ENCODE measurements at places on chromosomes 5 and 9. TPM values are rescaled to one million over a fixed set of nuclear protein-coding genes. Genes with fewer than 3 reads are reported as not detected.

The PCDHGB6 gene
- total RNA-seq: 53.7 TPM

The RASGEF1C gene
- 2.0 TPM for total RNA-seq

The SLCO6A1 gene
- total RNA-seq: 4.4 TPM

The PCDHGA8 gene
- 0.43 TPM for total RNA-seq

The CDC25C gene
- 22.5 TPM for total RNA-seq

The CLPTM1L gene
- total RNA-seq: 103 TPM

The SLF1 gene
- total RNA-seq: 18.6 TPM

The SH2D3C gene
- 6.0 TPM for total RNA-seq

- peaks cover 3% of the 10 kb centered on the region for H3K4me1 ChIP-seq
- H3K27me3 ChIP-seq: peaks cover 4% of the 10 kb centered on the region
- H3K27ac ChIP-seq: no peak overlapping the region
- peaks cover 5% of the 10 kb centered on the region for H3K36me3 ChIP-seq
- DNase-seq: no peak
- no peak overlapping the region for H3K4me3 ChIP-seq
These were observed 70.5 kb downstream of the IRX2 start for GRCh38 chr5:2680979-2681378.

DNA sequence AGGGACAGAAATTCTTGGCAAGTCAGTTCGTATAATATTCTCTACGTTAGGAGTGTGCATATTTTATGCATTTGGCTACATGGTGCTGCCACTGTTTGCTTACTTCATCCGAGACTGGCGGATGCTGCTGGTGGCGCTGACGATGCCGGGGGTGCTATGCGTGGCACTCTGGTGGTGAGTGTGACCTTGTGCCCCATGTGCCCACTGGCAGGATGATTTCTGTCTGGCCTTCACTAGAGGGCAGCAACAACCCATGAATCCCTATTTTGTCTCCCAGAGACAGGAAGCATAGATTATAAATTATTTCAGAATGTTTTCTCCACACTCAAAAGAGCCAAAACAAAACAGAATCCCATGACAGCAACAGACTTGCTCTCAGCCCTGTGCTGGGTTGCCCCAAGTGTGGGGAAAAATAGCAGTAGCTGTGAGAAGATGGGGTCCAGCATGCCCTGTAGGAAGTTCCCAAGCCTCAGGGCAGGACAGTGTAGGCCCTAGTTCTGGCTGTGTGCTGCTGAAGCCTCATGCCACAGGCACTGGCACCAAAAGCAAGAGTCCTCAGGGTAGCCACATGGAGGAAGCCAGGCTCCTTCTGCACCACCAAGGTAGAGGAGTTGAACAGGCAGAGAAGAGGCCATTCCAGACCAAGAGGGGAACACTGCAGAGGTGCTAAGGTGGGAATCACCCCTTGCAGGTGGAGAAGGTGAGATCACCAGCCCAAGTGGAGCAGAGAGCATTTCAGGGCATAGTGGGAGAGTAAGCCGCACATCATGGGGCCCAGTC lies 16.0 kb downstream of the SLC22A5 start:
- H3K4me3 ChIP-seq: no peak overlapping the region
- no peak overlapping the region for H3K27ac ChIP-seq
- DNase-seq: peak; percentile 21
- H3K4me1 ChIP-seq: no peaks in the 10 kb centered on the region
- H3K27me3 ChIP-seq: no peaks in the 10 kb centered on the region
- no peaks in the 10 kb centered on the region for H3K36me3 ChIP-seq

DNA sequence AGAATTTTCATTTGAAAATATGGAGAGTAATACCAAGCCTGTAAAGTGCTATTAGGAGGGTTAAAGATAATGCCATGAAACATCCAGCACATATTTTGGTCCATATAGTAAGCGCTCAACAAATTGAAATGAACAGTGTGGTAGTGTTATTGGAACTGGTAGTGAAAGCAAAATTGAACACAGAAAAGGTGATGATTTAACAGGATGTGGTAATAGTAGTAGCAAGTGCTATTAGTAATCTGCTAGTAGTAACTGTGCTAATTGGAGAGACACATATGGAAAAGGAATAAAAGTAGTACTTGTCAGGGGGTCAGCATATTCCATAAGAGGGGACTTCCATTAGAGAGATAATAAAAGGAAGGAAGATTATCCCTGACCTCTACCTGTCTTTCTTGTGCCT lies 187.3 kb downstream of the HTR1A start:
- H3K4me1 ChIP-seq: no peaks in the 10 kb centered on the region
- no peak for DNase-seq
- H3K4me3 ChIP-seq: no peak overlapping the region
- H3K27me3 ChIP-seq: no peaks in the 10 kb centered on the region
- H3K27ac ChIP-seq: no peak overlapping the region
- no peaks in the 10 kb centered on the region for H3K36me3 ChIP-seq

GRCh38 chr5:33257807-33258429 lies 182.8 kb upstream of the TARS1 start:
- H3K4me3 ChIP-seq: no peak overlapping the region
- no peaks in the 10 kb centered on the region for H3K36me3 ChIP-seq
- no peak overlapping the region for H3K27ac ChIP-seq
- no peak for DNase-seq

DNA sequence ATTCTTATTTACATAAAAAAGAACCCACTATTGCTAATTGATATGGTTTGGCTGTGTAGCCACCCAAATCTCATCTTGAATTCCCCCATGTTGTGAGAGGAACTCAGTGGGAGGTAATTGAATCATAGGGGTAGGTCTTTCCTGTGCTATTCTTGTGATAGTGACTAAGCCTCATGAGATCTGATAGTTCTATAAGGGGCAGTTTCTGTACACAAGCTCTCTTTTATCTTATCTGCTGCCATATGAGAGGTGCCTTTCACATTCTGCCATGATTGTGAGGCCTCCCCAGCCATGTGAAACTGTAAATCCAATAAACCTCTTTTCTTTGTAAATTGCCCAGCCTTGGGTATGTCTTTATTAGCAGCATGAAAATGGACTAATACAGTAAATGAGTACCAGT lies 58.2 kb upstream of the PRR16 start:
- DNase-seq: no peak
- H3K27me3 ChIP-seq: no peaks in the 10 kb centered on the region
- no peak overlapping the region for H3K4me3 ChIP-seq
- H3K36me3 ChIP-seq: no peaks in the 10 kb centered on the region
- H3K4me1 ChIP-seq: no peaks in the 10 kb centered on the region

DNA sequence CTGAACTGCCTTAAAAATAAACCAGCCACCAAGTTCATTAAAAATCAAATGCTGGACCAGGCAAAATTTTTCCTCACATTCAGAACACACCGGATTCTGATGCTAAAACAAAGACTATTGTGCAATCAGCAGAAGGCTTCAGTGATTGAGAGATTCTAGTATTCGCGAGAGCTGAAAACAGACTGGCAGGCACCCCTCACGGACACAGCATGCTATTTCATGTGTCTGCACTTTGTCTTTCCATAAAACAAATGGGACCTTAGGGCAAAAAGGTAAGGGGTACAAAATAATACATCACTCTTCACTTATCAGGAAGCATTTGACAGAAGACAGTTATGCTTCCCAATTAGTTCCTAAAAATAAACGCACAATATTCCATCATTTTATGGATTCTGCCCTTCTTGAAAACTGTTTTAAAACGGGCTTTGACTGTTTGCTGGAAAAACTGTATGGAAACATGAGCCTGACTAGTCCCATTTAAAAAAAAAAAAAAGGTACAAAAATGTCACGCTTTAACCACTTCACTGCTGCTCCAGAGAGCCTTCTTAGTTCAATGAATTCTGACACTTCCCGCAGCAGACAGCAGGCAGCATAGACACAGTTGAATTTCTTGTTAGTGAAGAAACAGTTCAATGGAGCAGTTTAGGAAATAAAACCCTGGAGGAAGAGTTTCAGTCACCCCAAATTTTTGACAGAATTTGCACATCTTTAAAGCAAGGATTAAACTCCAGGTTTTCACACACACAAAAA lies 99.2 kb downstream of the MED27 start:
- DNase-seq: no peak
- H3K4me3 ChIP-seq: no peak overlapping the region
- peaks cover 10% of the 10 kb centered on the region for H3K4me1 ChIP-seq
- H3K27ac ChIP-seq: no peak overlapping the region

DNA sequence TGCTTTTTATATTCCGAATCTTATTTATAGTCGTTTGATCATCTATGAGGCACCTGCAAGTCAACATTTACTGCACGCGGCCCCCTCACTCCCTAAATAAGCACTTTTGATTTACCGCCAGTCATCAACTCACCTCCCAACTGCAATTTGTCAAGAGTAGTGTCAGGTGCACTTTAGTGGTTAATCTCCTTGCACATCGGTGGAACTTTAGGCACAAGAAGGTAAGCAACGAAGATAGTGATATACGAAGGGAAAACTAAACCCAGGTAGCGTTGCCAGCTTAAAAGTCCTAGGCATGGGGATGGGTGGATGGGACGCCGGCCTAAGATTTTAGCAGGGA lies 513 bp upstream of the RNF180 start:
- DNase-seq: no peak
- H3K4me3 ChIP-seq: peak overlapping the region; percentile 89
- peaks cover 5% of the 10 kb centered on the region for H3K4me1 ChIP-seq
- no peak overlapping the region for H3K27ac ChIP-seq
- H3K27me3 ChIP-seq: peaks cover 37% of the 10 kb centered on the region
- H3K36me3 ChIP-seq: no peaks in the 10 kb centered on the region

GRCh38 chr5:140780512-140780911 lies 5.4 kb upstream of the PCDHA1 start:
- peaks cover 11% of the 10 kb centered on the region for H3K36me3 ChIP-seq
- no peaks in the 10 kb centered on the region for H3K27me3 ChIP-seq
- no peak for DNase-seq
- no peak overlapping the region for H3K4me3 ChIP-seq

GRCh38 chr5:179126506-179126991 lies 66.4 kb downstream of the ZNF354C start:
- no peaks in the 10 kb centered on the region for H3K27me3 ChIP-seq
- no peak overlapping the region for H3K4me3 ChIP-seq
- no peaks in the 10 kb centered on the region for H3K4me1 ChIP-seq
- DNase-seq: no peak

- H3K36me3 ChIP-seq: peaks cover 6% of the 10 kb centered on the region
- no peak for DNase-seq
- H3K27ac ChIP-seq: no peak overlapping the region
These were observed 334.7 kb downstream of the FBXL7 start for GRCh38 chr5:15834596-15835245.

GRCh38 chr5:77249475-77249874 lies 39.0 kb downstream of the PDE8B start:
- H3K27me3 ChIP-seq: peaks cover 7% of the 10 kb centered on the region
- peaks cover 1% of the 10 kb centered on the region for H3K4me1 ChIP-seq
- H3K36me3 ChIP-seq: no peaks in the 10 kb centered on the region
- H3K4me3 ChIP-seq: no peak overlapping the region
- DNase-seq: no peak

GRCh38 chr9:88383176-88383575 lies 5.1 kb upstream of the SPIN1 start:
- no peak for DNase-seq
- no peaks in the 10 kb centered on the region for H3K36me3 ChIP-seq
- H3K4me1 ChIP-seq: peaks cover 8% of the 10 kb centered on the region
- H3K27me3 ChIP-seq: peaks cover 20% of the 10 kb centered on the region
- no peak overlapping the region for H3K27ac ChIP-seq

- no peak for DNase-seq
- H3K27ac ChIP-seq: peak overlapping the region; percentile 62
- H3K36me3 ChIP-seq: no peaks in the 10 kb centered on the region
- H3K4me1 ChIP-seq: peaks cover 7% of the 10 kb centered on the region
- peaks cover 9% of the 10 kb centered on the region for H3K27me3 ChIP-seq
These were observed 672 bp downstream of the PAXX start for GRCh38 chr9:136992819-136993369.

GRCh38 chr9:14159440-14160216 lies 154.3 kb downstream of the NFIB start:
- H3K4me3 ChIP-seq: no peak overlapping the region
- H3K36me3 ChIP-seq: no peaks in the 10 kb centered on the region
- no peak overlapping the region for H3K27ac ChIP-seq
- no peaks in the 10 kb centered on the region for H3K27me3 ChIP-seq
- peaks cover 16% of the 10 kb centered on the region for H3K4me1 ChIP-seq

- H3K4me3 ChIP-seq: no peak overlapping the region
- no peaks in the 10 kb centered on the region for H3K36me3 ChIP-seq
- H3K27ac ChIP-seq: no peak overlapping the region
- no peaks in the 10 kb centered on the region for H3K27me3 ChIP-seq
- H3K4me1 ChIP-seq: no peaks in the 10 kb centered on the region
These were observed 231.5 kb downstream of the PCSK1 start for GRCh38 chr5:96201503-96201902.

GRCh38 chr5:164048359-164048926 lies 543.0 kb downstream of the MAT2B start:
- H3K27ac ChIP-seq: no peak overlapping the region
- DNase-seq: no peak

DNA sequence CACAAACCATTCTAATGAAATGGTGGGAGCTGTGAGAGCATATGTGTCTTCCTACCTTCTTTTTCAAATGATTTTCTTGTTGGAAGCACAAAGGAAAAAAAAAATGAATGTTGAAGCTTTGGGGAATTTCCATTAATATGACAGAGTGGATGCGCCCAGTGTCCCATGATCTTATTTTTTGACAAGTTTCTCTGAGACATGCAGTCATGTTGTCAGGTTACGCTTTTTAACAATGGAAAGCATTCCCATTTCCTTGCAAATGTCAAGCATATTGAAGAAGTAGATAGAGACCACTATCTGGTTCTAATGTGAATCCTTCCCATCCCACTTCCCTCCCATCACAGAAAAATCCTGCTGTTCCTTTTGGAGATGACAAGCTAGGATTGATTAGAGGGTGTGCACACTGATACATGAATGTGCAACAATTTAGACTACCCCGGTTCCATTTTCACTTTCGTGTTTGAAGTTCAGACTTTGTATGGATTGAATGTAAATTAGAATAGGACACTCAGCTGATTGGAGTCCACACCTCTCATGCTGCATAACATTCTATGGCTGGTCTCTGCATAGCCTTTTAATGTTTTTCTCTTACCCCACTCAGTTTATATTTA lies 919.4 kb downstream of the TLE4 start:
- no peaks in the 10 kb centered on the region for H3K36me3 ChIP-seq
- no peak overlapping the region for H3K27ac ChIP-seq
- no peak overlapping the region for H3K4me3 ChIP-seq
- no peaks in the 10 kb centered on the region for H3K4me1 ChIP-seq

GRCh38 chr9:86262492-86262891 lies 3.0 kb upstream of the C9orf153 start:
- H3K36me3 ChIP-seq: peaks cover 11% of the 10 kb centered on the region
- H3K4me3 ChIP-seq: no peak overlapping the region
- H3K4me1 ChIP-seq: peaks cover 19% of the 10 kb centered on the region
- H3K27ac ChIP-seq: no peak overlapping the region

DNA sequence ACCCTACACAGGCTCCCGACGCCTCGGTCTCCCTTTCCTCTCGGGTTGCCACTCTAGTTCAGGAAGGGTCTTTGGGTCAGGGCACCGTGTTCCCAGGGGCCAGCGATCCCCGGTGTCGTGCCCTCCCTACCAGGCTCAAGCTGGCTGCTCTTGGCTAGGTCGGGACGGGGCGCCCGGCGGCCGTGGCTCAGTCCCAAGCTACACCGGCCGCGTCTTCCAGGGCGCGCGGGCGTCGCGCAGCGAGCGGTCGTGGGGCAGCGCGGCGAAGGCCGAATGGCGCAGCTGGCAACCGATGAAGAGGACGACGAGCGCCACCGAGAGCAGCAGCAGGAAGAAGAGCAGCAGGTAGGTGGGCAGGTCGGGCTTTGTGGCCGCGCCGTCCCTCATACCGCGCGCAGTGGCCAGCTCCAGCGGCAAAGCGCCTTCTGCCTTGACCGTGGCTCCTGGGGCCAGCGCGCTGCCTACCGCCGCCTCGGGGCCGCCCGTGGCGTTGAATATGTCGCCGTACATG lies 892 bp downstream of the SMIM32 start:
- peaks cover 19% of the 10 kb centered on the region for H3K36me3 ChIP-seq
- peak; percentile 14 for DNase-seq
- H3K4me3 ChIP-seq: peak overlapping the region; percentile 74
- H3K4me1 ChIP-seq: peaks cover 24% of the 10 kb centered on the region

Data from neural crest cell (in vitro differentiated cells).